Mesenteric fat pad (tissue), 1 donor: ENCODE measurements at places on chromosomes 4 and X.

DNA sequence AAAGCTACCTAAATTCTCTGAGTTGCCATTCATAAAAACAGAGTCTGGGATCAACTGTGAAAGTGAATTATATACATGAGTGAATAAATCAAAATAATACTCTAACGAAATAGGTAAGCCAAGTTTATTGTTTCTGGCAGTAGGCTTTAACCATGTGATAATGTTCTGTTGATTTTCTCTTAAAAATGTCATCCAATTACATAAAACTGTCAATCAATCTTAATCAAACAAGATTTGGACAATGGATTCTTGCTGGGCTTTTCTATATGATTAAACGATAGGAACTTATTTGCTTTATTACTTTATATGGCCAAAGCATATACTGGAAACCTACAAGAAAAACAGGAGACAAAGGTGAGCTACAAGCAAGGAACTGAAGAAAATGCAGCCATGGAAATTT lies 148.8 kb downstream of the INPP4B start:
- no peak for DNase-seq

- DNase-seq: no peak
These were observed 1287.7 kb downstream of the FAM133A start for GRCh38 chrX:94961730-94962129.

- no peak for DNase-seq
These were observed 623.8 kb upstream of the DIPK2B start for GRCh38 chrX:45824471-45824870.

GRCh38 chr4:183355405-183355804 lies 33.2 kb upstream of the CLDN24 start:
- DNase-seq: no peak
